ENCODE measurements at places on chromosomes 5 and 9.

DNA sequence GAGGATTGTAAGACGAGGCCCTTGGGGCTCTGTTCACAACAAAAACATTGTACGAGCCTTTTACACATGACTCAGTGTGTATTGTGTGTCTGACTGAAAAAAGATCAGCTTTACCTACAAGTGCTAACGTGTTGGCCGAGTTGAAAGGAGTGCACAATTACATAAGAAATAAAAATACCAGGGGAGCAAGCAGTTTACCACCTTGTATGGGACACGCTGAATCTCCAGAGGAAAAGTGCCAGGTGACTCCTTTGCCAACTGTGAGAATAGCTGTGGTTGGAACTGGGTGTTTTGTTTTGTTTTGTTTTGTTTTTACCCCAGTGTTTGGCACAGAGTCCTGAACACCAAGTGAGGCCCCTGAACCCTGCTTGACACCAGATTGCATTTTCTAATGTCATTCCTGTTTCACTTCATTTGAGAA lies 32.8 kb upstream of the ZSWIM6 start:
- DNase-seq = no peak

- no peak for DNase-seq
These were observed 109.8 kb downstream of the NR6A1 start for GRCh38 chr9:124661271-124661670.

DNA sequence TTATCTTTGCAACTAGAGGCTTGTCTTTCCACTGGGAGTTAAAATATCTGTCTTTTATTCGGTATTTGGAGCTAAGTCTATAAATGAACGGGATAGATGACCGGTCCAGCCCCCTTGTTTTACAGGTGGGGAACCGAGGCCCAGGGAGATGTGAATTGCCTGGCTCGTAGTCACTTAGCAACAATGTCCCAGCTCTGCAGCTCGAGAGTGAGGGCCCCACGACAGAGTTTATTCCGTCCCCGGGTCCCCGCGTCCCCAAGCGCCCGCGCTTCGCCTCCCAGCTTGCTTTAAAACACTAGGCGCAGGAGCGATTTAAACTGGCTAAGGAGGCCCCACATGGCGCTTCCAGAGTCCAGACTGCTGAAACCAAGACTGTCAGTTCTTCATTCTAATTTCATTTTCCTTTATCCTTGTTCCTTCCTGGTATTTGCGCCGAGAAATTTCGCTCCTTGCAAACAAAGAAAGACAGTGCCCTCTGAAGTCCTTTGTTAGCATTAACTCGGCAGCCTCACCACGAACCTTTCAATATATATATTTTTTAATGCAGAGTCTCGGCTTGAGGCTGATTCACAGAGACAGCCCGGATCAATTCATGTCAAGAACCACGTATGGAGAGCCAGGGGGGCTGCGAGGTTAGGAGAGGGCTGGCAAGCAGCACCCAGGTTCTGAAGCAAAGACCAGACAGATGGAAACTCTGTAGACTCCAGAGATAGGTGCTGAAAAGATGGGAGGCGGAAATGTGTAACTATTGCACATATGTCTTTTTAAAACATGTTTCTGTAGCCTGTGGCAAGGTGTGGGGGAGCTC lies 1.4 kb upstream of the ENC1 start:
- no peak for DNase-seq

GRCh38 chr9:77811832-77812231 lies 163.7 kb upstream of the GNA14 start:
- DNase-seq = no peak

- DNase-seq = no peak
These were observed 16.3 kb downstream of the KLF9 start for GRCh38 chr9:70398145-70398556.

- DNase-seq = no peak
These were observed 25.6 kb downstream of the FAM163B start for GRCh38 chr9:133583586-133583985.

GRCh38 chr9:34197756-34198711 lies 19.2 kb downstream of the UBAP1 start:
- DNase-seq = no peak

- no peak for DNase-seq
These were observed 98.9 kb downstream of the LIX1 start for GRCh38 chr5:97043511-97043910.

DNA sequence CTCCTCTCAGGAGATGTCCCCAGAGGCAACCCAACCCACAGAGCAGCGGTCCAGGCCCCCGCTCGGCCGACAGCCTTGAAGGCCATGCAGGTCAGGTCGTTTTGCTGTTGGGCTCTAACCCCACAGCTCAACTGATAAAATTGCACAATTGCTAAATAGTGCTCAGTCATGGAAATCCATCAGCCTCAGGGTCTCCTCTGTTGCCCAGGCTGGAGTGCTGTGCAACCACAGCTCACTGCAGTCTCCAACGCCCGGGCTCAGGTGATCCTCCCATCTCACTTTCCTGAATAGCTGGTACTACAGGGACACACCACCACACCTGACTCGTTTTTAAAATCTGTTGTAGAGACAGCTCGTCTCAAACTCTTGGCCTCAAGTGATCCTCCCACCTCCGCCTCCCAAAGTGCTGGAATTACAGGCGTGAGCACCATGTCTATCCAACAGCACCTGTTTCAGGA lies 18.3 kb downstream of the BRD3OS start:
- no peak for DNase-seq

DNA sequence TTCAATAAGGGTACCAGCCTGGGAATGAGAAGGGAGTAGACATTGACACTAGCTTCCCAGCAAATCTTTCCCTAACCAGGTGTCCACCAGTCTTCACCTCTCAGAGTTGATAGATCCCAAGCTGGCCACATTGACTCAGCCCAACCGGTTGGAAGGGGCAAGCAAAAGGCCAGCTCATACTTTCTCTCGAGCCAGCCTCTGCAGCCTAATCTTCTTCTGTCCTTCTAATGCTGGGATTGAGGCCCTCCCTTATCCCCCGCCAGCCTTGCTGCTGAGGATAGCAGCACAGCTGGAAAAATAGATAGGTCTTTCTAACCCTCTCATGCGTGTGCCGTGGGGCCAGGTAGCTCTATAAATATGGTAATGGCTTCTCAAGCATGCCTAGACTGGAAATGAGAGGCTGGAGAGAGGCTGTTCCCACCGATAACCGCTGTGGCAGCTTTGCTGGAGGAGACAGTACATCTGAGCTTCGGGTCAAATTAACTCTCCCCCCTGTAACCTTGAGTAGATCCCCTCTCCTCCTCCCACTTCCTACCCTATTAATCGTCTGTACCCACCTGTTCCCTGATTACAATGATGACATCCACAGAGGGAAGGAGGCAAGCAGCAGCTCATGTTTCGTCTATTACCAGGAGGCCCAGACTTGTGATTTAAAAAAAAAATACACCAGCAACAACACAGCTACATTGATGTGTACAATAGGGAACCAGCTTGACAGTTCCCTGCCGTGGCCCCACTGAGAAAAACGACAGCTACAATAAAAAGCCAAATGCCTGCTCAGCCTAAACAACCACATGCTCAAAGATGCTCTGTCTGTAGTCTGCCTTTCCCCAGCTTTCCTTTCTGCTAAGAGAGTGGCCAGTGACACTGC lies 219.9 kb upstream of the BRINP1 start:
- DNase-seq = no peak

GRCh38 chr5:10333154-10334006 lies 20.1 kb upstream of the MARCHF6 start:
- no peak for DNase-seq

DNA sequence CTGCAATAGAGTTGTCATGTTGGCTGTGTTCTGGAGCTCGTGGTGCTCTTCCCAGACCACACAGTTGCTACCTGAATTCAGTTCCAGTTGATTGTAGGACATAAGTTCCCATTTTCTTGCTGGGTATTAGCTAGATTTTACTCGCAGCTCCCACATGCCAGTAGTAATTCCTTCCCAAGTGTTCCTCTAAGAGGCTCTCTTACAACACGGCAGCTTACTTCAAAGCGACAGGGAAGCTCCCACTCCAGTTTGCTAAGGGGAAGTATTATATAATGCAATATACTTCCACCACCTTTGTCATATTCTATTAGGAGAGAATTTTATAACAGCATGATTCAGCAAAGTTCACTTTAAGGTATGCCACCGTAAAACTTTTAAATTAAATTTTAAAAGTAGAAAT lies 623.0 kb downstream of the SLCO4C1 start:
- DNase-seq = no peak

DNA sequence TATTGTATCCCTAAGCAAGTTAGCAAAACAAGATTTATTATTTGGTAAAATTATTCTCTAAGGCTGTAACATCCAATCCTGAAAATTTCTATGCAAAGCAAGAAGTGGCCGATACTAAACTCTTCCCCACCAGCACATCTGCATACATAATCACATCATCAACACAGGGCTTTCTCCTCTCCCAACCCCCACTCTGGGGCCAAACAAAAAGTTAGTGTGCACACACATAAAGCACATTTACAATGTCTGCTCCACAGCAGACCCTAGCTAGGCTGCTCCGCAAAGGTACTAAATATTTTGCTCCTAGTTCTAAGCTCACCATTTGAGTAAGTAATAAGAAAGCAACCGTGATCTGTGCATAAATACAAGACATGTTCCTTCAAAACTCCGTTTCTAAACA lies 3.6 kb downstream of the RNF130 start:
- DNase-seq = no peak

DNA sequence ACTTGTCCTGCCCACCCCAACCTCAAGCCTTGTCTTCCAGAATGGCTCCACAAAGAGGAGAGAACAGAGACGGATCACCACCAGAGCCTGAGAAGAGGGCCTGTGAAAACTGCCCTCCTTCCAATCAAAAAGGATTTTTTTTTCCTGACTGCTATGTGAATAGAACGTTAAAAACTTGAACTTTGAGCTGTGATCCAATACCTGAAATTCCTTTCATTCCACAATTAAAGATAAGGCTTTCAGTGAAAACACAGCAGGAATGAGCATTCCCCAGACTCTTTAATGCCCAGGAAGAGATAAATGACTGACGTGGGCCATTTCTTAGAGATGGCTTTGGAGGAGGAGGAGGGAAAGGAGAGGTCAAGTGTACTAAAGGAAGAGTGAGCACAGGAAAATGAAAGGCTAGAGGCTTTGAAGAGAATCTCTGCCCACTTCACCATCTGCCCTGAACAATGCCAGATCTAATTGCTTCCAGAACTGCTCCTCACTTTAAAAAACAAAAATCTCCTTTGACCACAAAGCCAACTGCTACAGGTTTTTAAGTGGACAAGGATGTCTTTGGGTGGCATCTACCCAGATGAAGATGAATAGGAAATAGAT lies 177.9 kb upstream of the MAP3K1 start:
- no peak for DNase-seq

GRCh38 chr9:97808972-97809371 lies 44.1 kb upstream of the FOXE1 start:
- DNase-seq = no peak

GRCh38 chr5:82356021-82356420 lies 77.9 kb upstream of the RPS23 start:
- DNase-seq = no peak

GRCh38 chr5:76528547-76529331 lies 94.5 kb downstream of the F2RL2 start:
- no peak for DNase-seq

All from activated CD4-positive, CD25-positive, alpha-beta regulatory T cell treated with anti-CD3 and anti-CD28 coated beads, Interleukin-2, amount 50 U/mL, for 16 hours (primary cell).